ENCODE measurements at places on chromosomes 7 and 10.

- DNase-seq = no peak
- no peaks in the 10 kb centered on the region for H3K36me3 ChIP-seq
- H3K27ac ChIP-seq = no peak overlapping the region
- H3K4me1 ChIP-seq = no peaks in the 10 kb centered on the region
- H3K4me3 ChIP-seq = no peak overlapping the region
These were observed 7.9 kb upstream of the SLK start for GRCh38 chr10:103958996-103959395.

DNA sequence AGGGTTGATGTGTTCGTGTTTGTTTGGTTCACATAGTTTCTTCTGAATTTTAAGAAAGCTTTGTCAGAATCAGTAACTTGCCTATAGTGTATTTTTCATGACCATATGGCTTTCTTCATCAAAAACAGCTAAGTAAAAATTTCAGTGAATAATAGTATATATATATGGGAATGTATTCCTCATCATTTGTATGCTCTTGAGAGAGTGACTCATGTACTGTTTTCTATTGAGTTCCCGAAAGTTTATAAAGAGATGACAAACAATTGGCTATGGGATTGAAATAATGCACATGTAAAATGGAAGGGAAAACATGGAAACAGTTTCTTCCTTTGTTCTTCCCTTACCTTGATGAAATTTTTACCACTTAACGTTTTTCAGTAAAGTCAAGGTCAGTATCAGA, 56.4 kb downstream of the KAT6B start:
- H3K4me1 ChIP-seq = no peaks in the 10 kb centered on the region
- no peak overlapping the region for H3K4me3 ChIP-seq
- H3K36me3 ChIP-seq = no peaks in the 10 kb centered on the region
- DNase-seq = no peak
- no peak overlapping the region for H3K27ac ChIP-seq

DNA sequence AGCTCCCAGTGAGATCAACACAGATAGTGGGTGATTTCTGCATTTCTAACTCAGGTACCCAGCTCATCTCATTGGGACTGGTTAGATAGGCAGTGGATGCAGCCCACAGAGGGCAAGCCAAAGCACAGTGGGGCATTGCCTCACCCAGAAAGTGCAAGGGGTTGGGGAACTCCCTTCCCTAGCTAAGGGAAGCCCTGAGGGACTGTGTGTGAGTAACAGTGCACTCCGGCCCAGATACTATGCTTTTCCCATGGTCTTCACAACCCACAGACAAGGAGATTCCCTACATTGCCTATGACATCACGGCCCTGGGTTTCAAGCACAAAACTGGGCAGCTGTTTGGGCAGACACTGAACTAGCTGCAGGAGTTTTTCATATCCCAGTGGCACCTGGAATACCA, 62.8 kb downstream of the PPP1R3A start:
- no peak for DNase-seq
- no peak overlapping the region for H3K4me3 ChIP-seq
- no peaks in the 10 kb centered on the region for H3K27me3 ChIP-seq

GRCh38 chr7:2444476-2444875, 31.7 kb downstream of the GRIFIN start:
- H3K4me3 ChIP-seq = no peak overlapping the region
- no peaks in the 10 kb centered on the region for H3K4me1 ChIP-seq
- DNase-seq = no peak
- no peaks in the 10 kb centered on the region for H3K36me3 ChIP-seq
- H3K27me3 ChIP-seq = no peaks in the 10 kb centered on the region

- H3K4me3 ChIP-seq = no peak overlapping the region
- no peaks in the 10 kb centered on the region for H3K36me3 ChIP-seq
- H3K4me1 ChIP-seq = no peaks in the 10 kb centered on the region
- no peak overlapping the region for H3K27ac ChIP-seq
- H3K27me3 ChIP-seq = no peaks in the 10 kb centered on the region
These were observed 462.8 kb upstream of the ZWINT start for GRCh38 chr10:56823849-56824248.

GRCh38 chr10:119222537-119222936, 15.2 kb downstream of the GRK5 start:
- H3K27me3 ChIP-seq = no peaks in the 10 kb centered on the region
- H3K4me1 ChIP-seq = peaks cover 7% of the 10 kb centered on the region
- no peak for DNase-seq
- H3K4me3 ChIP-seq = no peak overlapping the region
- H3K36me3 ChIP-seq = no peaks in the 10 kb centered on the region

GRCh38 chr7:121300685-121301420, 27.9 kb upstream of the WNT16 start:
- H3K27me3 ChIP-seq = no peaks in the 10 kb centered on the region
- H3K27ac ChIP-seq = no peak overlapping the region
- DNase-seq = no peak
- H3K4me1 ChIP-seq = no peaks in the 10 kb centered on the region

GRCh38 chr7:120218712-120219111, 54.3 kb upstream of the KCND2 start:
- no peaks in the 10 kb centered on the region for H3K4me1 ChIP-seq
- no peak for DNase-seq
- no peaks in the 10 kb centered on the region for H3K27me3 ChIP-seq
- H3K27ac ChIP-seq = no peak overlapping the region
- no peak overlapping the region for H3K4me3 ChIP-seq

All from CD8-positive, alpha-beta memory T cell (primary cell).